B cell (primary cell): ENCODE measurements at places on chromosomes 7 and 10.

DNA sequence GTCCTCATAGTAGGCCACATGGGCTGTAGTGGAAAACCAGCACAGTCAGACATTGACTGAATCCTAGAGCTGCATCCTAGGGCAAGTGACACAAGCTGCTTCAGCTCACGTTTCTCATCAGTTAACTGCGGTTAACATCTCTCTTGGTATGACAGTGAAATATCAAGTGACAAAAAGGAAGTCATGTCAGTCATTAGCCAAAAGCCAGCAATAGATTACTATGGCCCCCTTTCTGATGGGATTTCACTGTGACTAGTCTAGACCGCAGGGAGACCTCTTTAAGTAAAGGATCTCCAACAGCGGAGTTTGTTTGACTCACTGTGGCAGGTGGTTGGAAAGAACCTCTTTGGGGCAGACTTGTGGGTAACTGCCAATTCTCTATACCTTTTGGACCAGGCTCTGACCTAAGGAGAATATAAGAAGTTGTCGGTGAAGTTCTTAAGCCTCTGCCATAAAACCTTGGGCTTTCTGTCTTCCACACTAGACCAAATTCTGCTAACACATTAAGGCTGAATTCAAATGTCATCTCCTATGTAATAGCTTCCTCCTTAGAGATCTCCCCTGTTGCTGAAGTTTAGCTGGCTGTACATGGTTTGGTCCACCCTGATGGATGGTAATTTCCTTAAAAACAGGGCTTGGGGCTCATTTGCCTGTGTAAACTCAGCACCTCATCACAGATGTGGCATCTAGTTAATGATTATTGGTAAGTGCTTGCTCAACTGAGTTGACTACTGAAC, 115.3 kb downstream of the SGMS1 start:
- DNase-seq, result peak; percentile 31

- DNase-seq, result no peak
Observed at GRCh38 chr7:8511855-8512254, 78.4 kb downstream of the NXPH1 start.

DNA sequence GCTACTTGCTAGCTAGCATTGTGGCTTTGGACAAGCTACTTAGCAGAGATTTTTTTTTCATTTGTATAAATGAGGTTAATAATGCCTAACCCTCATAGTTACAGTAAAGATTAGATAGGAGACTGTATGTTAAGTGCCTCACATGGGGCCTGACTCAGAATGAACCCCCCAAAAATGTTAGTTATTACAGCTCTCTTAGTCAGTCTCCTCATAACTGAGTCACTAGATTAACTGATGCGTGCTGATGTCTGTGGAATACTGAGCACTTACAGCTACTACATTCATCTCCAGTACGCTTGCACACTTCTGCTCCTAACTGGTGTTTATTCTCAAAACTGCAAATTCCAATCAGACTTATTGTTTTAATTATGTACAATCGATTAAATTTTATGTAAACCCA, 315.3 kb downstream of the SNX13 start:
- no peak for DNase-seq

DNA sequence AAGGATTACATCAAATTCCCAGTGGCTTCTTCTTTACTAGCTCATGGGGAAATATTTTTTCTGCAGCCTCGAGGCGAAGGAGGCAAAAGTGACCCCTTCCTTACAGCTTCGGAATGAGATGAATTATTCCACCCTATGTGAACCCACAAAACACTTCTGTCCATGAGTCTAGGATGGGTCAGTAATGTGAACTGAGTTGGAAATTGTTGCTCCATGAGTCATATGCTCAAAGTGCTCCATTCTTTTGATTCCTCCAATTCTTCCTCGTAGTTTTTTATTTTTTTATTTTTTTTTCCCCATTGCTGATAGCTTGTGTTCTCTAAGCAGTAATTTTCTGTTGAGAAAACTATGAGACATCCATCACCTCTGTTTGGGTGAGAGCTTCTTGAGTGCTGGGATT, 31.7 kb upstream of the FAM204A start:
- DNase-seq, result no peak

- peak; percentile 70 for DNase-seq
Observed at GRCh38 chr10:109883859-109884771, 39.2 kb downstream of the XPNPEP1 start.

- no peak for DNase-seq
Observed at GRCh38 chr10:133205146-133205545, 24.9 kb upstream of the UTF1 start.

- DNase-seq, result no peak
Observed at GRCh38 chr10:61559615-61560014, 103.1 kb upstream of the CABCOCO1 start.

GRCh38 chr10:12675186-12675585, 325.8 kb downstream of the CAMK1D start:
- DNase-seq, result no peak

DNA sequence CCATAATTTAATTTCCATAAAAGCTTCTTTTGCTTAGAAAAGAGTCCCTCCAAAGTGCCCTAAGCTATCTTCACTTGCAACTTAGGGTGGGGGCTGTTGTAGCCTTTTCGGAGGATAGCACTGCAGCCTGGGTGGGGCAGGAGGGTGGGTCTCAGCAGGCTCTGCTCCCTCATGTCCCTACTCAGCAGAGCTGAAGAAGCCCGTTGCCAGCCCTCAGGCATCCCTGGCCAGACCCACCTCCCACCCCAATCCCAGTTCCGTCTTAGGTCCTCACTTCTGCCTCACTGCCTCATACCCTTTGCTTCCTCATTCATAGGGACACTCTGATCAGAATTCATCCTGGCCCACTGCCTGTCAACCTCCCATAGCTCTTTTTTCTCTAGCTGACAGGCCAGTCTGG, 99.8 kb upstream of the ZMIZ1 start:
- DNase-seq, result no peak

GRCh38 chr7:112752576-112752975, 37.6 kb downstream of the TMEM168 start:
- no peak for DNase-seq

GRCh38 chr10:31031558-31032257, at the start of gene ZNF438:
Gene ZNF438 (minus strand): TSS chr10:31031865. CDS start chr10:30877034, 154,831 bp downstream.
- peak; percentile 98 for DNase-seq

GRCh38 chr10:20644421-20644820, 252.7 kb downstream of the NEBL start:
- no peak for DNase-seq

DNA sequence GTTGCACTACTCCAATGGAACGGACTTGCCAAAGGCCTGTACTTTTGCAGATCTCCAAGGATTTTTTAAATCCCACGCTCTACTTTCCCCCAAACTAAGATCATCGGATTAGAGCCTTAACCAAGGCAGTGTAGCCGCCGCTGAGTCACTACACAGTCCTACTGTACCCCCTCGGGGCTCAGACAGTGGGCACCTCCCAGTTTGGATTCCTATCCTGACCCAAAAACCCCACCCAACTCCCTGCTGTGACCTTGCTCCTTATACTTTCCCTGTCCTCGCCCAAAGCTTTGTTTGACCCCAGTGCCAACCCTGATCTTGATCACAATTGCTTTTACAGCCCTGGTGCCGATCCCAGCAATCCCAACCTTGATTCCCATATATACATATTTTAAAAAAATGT, 17.5 kb upstream of the PLAU start:
- no peak for DNase-seq

DNA sequence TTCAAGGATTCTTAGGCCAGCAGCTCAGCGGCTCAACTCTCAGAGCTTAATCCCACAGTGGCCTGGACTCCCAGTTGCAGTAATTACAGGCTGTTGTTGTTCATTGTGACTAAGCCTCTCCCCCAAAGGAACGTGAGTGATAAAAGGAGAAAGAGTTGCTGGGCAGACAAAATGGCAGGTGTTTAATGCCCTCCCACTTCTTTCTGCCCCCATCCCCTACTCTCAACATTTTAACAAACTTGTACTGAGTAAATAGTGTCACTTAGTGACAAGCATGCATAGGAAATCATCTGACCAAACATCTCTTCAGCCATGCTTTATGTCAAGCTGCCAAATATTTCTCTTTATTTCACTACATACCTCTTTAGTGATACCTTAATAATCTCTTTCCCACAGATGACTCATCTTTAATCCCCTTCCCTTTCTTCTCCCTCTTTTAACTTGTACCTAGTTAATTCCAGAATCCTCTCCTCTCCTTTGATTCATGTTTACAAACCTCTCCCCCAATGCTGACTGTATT, 12.4 kb upstream of the MTERF1 start:
- no peak for DNase-seq

GRCh38 chr7:23971031-23971430, 261.0 kb downstream of the STK31 start:
- no peak for DNase-seq

GRCh38 chr10:107618504-107618994, 454.0 kb upstream of the SORCS1 start:
- DNase-seq, result no peak
